Renal cortex interstitium (tissue), 15 donors: ENCODE measurements at places on chromosomes 6 and 20. TPM values are rescaled to one million over a fixed set of nuclear protein-coding genes. Genes with fewer than 3 reads are reported as not detected.

DNA sequence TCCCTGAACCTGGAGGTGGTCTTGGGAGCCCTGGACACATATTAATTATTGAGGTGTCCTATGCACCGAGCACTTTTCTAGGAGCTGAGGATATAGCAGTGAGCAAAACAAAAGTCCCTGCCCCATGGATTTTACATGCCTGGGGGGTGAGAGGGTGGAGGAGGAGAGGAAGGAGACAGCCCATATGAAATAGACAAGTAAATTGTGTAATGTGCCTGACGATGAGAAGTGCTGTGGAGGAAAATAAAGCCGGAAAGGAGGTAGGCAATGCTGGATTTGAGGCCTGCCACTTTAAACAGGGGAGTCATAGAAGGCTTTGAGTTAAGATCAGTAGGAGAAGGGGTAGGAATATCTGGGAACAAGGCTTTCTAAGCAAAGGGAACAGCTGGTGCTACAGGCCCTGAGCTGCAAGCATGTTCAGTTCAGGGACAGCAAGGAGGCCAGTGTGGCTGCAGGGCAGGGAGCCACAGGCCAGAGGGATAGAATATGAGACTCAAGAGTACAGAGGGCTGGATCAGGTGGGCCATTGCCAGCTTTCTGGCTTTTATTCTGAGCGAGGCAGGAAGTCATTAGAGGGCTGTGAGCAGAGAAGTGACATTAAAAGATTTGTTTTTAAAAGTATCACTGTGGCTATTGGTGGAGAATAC, 19.1 kb upstream of the MYLIP start:
- no peak for DNase-seq

- no peak for DNase-seq
These were observed 25.2 kb upstream of the GTSF1L start for GRCh38 chr20:43752051-43752360.

DNA sequence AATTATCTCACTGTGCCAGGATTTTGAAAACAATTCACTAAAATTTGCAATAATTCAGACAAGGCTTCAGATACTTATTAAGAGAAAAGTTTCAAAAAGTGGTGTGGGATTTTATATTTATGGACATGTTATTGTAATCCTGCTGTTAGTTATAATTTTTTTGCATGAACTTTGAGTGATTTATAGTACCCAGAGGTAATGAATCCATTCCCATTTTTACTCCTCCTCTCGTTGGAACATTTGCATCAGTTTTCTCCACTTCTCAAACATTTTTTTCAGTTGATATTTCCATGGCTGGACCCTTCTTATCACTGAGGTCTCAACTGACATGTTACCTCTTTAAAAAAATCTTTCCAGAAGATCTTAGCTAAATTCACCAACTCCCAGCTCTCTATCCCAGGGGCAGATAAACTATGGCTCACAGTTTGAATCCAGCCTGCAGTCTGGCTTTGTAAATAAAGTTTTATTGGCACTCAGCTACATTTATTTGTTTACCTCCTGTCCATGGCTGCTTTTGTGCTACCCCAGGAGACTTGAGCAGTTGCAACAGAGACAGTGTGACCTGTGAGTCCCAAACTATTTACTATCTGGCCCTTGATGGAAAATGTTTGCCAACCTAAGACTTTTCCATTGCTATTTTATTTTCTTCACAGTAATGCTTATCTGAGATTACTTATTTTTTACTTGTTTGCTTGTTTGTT, 83.4 kb downstream of the TSHZ2 start:
- DNase-seq, result no peak

GRCh38 chr6:84549917-84550316, 214.5 kb downstream of the TBX18 start:
- DNase-seq, result no peak

- no peak for DNase-seq
These were observed 216.6 kb downstream of the IBTK start for GRCh38 chr6:82030761-82031503.

- DNase-seq, result no peak
These were observed 153.0 kb downstream of the REV3L start for GRCh38 chr6:111329882-111330633.

DNA sequence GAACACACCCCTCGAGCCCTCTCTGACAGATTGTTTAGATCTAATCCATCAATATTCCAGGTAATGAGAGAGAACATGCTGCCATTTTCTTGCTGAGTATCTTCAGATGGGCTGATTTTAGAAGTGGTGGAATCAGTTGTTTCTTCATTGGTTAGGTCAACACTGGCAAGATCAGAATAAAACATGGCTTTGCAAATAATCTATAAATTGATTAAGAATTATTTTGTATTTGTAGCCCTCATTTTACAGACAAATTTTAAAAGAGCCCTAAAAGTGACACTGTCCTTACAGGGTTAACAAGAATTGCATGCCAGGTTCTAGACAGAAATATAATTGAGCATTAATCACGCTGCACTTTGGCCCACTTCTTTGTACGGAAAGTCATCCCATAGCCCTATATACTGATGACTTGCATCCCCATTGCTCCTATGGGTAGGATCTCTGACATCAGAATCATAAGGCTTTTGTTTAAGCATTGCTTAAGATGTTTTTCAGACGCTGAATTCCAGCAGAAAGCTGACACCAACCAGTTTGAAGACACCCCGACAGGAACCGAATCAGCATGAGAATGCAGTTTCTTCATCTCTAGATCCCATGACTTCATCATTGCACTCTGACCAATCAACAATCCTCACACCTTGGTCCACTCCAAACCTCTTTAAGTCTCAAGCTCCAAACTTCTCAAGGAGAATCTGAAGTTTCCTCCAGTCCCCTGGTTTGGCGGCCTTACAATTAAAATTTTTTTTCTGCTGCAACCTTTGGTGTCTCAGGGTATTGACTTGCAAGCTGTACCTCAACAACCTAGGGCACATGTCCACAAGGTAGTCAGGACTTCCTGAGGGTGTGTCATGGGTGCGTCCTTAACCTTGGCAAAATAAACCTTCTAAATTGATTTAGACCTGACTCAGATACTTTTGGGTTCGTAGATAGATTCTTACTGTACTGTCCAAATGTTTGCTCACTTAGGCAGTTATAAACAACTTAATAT, 7.8 kb downstream of the TDP2 start:
- no peak for DNase-seq

DNA sequence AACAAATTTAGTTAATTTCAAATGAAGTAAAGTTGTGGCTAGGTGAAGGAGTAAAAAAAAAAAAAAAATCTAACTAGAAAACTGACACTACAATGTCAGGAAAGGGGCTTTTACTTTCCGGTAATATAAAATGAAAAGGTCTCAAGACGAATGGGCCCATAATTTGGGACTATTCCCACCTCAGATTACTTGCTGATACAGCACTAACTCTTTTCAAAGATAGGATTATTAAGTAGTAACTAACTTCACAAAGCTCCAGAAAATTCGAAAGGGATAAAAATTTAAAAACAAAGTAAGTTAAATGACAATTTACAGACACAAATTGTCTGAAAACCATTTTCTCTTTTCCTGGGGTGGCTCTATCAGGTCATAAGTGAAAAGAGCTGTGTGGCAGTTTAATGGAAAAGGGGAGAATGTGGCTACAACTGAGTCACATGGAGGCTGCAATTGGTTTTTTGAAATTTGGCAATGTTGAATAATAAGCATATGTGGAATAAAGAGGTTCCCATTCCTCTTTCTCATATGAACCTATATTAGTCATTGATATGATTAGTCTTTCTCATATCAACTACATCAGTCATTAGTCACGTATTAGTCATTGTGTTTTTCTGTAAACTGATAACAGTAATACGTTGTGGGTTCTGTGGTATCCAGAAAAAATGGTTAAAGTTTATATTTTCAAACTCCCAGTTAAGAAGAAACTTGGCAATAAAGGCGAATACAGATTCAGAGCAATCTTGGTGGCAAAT, 78.0 kb downstream of the RWDD2A start:
- no peak for DNase-seq

GRCh38 chr6:3322366-3322890, 63.7 kb downstream of the PSMG4 start:
- DNase-seq, result no peak

- DNase-seq, result no peak
These were observed 91.3 kb downstream of the LYRM2 start for GRCh38 chr6:89547281-89547680.

DNA sequence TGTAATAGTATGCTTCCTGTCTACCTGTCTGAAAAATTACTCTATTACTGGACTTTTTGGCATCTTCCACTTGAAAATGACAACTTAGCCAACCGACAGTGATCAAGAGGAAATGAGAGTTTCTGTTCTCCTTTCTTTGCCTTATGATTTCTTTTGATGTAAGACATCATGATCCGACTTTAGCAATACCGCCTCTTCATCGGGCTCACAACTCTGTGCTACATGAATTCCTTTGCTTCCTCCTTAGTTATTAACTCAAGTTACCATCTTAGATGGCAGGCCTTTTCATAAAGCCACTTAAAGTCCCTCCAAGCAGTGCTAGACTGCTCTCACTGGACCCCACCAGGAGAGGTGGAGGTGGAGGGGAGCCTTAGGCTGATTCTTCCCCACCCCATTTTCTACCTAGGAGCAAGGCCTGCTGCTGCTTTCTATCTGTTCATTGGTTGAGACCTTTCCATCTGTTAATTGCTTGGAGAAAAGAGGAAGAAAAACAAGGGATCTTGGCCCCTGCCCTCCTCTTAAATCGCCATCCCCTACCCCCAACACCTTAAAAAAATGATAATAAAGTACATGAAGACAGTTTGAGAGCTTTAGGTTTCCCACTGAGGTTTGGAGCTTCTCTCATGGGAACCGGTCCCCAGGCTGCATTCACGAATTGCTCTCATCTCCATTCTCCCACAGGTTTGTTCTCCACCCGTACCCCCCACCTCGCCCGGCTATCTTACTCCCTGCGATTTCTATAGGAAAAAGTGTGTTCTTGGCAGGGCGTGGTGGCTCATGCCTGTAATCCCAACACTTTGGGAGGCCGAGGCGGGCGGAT, 21.6 kb upstream of the MCM3 start:
- DNase-seq, result no peak

DNA sequence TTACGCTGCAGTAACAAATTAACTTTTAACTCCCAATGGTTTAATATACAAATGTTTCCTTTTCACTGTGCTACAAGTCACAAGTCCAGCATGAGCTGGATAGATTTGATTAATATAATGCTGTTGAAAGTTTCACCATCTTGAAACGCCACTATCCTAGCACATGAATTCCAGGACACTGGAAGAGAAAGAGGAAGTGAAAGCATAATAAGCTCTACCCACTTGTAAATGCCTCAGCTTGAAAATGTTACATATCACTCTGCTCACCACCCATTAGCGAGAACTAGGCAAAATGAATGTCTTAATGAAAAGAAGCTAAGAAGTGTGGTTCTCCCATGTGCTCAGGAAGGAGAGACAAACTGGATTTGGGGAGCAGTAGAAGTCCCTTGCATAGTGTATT, 46.9 kb downstream of the PCSK2 start:
- no peak for DNase-seq

- DNase-seq, result no peak
These were observed 16.0 kb upstream of the CITED2 start for GRCh38 chr6:139390447-139390846.

DNA sequence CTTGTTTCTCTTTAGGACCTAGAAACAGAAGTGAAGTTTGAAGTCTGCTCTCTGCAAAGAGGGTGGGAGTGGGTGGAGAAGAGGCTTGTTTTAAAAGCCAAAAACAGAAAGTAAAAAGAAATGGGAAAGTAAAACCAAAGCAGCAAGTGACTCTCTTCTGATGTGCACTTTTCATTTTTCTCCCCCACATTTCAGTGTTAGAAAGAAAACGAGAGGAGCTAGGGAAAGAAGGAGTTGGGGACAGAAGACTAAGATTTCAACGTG, 1.3 kb downstream of the C6orf141 start:
- no peak for DNase-seq

GRCh38 chr6:34115403-34115795, 30.5 kb downstream of the GRM4 start:
- peak; percentile 71 for DNase-seq

DNA sequence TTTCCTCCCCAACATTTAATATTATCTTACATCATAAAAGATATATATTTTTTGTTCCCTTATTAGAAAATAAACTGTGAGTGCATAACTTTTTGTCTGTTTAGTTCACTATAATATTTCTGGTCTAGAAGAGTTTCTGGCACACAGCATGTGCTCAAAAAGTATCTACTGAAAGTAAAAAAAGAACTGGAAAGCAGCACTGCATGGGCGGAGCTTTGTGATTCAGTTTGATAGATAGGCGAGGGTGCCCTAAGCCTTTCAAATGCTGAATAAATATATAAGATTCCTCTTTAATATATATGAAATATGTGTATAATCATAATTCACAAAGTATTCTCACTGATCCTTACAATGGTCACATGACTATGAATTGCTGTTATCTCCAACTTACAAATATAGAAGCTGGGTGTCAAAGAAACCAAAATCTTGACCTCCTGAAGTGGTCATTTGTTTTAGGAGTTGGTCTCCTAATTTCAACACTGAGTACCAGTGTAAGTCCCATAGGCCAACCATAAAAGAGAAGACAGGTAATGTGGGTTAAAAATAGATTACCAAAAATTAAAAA, 50.8 kb downstream of the OR2B2 start:
- DNase-seq, result no peak

- DNase-seq, result no peak
These were observed at the start of gene TREML4 for GRCh38 chr6:41228096-41228495. TREML4 (plus strand) TSS chr6:41228349; CDS start chr6:41228428, 79 bp downstream.

GRCh38 chr6:11650025-11650696, 112.6 kb downstream of the TMEM170B start:
- no peak for DNase-seq

DNA sequence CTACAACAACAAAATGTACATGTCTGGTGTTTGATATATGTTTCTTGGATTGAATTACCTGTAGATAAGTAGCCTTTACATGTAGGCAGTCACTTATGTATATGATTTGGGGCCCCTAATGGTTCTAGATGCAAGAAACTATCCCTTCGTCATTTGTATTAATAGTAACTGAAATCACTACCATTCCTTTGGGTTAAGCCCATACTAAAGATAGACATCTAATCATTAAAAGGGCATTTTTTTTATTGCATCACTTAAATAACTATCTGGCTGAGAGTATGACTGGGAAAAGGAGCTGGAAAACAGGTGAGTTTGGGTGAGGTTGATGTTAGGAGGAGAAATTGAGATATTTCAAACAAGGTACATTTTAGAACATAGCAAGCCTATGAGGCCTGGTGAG, 213.5 kb upstream of the PLN start:
- DNase-seq, result no peak

- DNase-seq, result no peak
These were observed 157.7 kb upstream of the B3GAT2 start for GRCh38 chr6:71114544-71114943.

DNA sequence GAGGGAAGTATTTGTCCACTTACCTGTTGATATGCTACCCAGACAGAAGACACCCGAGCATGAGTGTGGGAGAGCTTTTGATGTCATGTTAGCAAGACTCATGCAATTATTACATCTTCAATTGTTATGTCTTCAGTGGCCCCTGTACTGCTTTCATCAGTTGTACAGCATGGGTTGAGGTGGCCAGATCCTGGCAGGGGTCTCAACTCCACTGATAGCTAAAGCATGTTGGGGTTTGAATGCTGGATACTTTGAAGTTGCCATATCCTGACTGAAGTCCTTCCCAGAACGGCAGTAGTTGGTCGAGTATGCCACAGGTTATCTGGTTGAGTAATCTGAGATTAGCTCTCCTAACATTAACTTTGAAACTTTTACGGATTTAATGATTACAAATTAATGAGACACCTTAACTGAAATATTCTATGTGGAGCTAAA, 46.7 kb downstream of the LRRN4 start:
- no peak for DNase-seq

Gene CST3
- 175 TPM for polyA plus RNA-seq

Gene LTB
- polyA plus RNA-seq, result 2.2 TPM

Gene NKAIN4
- 36.6 TPM for polyA plus RNA-seq

Gene MED20
- polyA plus RNA-seq, result 36.0 TPM

Gene ETV7
- 0.10 TPM for polyA plus RNA-seq

Gene TP53TG5
- 1.2 TPM for polyA plus RNA-seq

Gene ABHD16B
- polyA plus RNA-seq, result not detected
